Activated naive CD4-positive, alpha-beta T cell treated with anti-CD3 and anti-CD28 coated beads for 36 hours (primary cell): ENCODE measurements at places on chromosomes 6 and 20.

GRCh38 chr20:33099843-33100538 is 20.5 kb downstream of the BPIFB4 start:
- no peak for DNase-seq

- DNase-seq, result no peak
These were observed 27.4 kb downstream of the BTBD9 start for GRCh38 chr6:38612143-38612965.

DNA sequence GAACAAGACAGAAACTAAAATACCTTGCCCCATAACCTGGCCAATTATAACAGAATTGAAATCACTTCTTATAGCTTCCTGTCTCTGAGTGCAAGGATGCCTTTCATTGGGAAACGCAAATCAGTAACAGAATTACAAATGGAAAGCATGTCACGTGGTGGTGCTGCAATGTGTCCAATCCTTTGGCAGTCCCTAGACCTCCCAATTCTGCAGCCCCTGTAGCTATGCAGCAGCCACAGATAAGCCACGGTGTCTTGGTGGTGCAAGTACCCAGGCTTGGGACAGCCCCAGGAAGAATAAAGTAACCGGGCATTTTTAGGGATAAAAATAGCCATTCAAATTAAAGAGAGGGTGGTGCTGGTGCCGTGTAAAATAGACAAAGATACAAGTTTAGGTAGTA is 134.6 kb upstream of the CCN2 start:
- no peak for DNase-seq

DNA sequence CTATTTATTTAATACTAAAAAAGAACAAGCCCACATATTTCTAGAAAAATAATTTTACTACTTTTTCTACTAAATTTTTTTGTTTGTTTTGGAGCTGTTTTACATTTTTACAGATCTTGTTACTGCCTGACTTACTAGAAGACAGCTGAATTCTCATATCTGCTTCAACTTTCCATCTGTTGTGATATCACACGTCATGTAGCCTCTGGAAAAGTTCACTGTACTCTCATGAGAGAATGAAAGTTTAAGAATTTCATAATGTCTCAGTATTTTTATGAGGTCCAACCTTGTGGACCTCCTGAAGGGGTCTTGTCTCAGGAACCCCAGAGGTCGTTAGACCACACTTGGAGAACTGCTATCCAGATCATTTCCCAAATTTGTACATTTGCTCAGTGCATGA is 81.7 kb upstream of the MTHFD1L start:
- no peak for DNase-seq

DNA sequence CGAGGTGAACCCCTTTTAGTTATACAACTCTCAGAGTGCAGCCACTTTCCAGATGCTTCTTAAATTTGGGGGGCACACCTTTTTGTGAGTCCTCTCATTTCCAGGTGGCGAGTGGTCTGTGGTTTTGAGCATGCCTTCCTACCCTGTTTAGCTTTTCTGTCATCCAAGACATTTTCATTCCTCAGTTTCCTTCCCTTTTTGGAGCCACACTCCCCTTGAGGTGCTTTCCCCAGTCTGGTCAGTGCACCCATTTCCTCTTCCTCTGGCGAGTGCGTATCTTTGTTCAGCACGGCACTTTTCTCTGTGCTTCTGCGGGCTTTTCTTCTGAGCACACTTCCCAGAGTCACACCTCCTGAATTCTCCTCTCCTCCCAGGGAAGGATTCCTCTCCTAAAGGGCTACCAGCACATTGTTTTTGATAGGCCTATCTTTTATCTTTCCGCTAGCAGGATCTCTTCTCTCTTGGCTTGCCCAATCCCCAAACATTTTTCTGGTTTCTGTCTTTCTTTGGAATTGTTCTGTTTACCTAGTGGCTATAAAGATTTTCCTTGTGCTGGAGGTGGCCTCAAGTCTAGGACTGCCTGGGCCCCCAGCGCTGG is 1.4 kb downstream of the PHF20 start:
- peak; percentile 58 for DNase-seq

GRCh38 chr6:106973018-106973835 is 1.3 kb downstream of the CD24 start:
- no peak for DNase-seq

DNA sequence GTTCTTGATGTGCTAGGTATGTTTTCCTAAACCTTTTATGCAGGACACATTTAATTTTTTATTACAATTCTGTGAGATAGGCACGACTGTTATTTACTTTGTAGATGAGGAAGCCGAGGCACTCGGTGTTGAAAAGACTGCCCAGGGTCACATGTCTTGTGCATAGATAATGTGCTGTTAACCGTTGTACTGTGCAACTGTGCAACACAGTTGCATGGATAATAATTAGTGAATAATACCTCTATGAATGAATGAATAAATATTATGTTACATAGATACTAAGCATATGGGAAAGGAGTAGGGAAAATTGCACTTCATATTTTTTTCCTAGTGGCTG is 60.3 kb upstream of the DEK start:
- DNase-seq, result no peak
